Activated gamma-delta T cell treated with anti-CD3 and anti-CD28 coated beads, Interleukin-2, amount 50 U/mL, for 16 hours (primary cell): ENCODE measurements at places on chromosomes 2 and 18.

DNA sequence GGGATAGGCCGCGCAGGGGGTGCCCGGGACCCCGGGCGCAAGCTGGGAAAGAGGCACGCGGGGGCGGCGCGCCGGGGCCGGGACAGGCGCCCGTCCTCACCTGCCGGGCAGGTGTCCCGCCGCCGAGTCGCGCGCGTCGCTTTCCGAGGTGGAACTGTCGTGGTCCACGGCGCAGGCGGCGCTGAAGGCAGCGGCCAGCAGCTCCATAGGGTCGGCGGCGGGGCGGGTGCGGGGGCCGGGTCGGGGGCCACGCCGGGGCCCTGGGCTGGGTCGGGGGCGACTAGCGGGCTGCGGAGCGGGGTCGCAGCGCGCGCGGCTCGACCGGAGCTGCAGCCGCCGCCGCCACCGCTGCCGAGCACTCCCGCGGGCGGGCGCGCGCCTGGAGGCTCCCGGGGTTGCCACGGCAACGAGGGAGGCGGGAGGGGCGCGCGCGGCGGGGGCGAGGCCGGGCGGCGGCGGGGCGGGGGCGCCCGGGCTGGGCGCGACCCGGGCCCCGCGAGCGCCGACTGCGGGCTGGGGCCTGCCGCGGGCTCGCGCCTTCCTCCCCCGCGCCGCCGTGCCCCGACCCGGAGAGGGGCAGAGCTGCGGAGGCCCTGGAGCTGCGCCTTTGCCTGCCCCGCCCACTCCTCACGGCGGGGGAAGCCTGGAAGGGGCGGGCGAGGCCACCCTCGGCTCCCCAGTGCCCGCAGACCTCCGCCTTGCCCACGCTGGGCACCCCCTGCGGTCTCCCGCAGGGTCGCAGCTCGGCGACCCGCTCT lies 57.9 kb downstream of the SNORC start:
- DNase-seq = no peak

DNA sequence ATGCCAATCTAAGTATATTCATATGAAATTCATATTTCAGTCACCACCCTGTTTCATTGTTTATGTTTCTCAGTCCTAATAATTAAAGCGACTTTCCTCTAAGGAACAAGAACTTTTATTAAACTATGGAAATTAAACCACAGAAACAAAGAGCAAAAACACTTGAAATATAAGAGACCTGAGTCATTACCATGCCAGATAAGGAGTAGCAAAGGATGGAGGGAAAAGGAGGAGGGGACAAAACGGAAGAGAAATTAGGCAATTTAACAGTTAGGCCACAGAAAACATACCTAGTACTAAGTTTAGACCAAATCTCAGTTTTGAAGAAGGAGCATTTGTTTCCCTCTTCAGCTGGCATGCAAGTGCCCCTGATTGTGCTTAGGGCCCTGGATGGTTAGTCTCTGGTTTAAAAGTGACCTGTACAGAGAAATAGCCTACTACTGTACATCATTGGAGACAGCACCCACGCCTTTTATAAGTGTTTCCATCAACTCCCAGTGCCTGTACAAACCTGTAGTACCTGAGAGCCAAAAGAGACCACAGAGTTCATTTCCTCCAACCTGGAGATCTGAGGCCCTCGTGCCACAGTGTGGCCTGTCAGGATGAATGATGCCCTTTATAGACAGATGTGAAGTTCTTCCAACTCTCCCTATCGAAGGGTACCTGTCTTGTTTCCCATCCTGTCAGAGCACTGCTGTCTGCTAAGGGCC lies 74.5 kb downstream of the SPATS2L start:
- DNase-seq = no peak

DNA sequence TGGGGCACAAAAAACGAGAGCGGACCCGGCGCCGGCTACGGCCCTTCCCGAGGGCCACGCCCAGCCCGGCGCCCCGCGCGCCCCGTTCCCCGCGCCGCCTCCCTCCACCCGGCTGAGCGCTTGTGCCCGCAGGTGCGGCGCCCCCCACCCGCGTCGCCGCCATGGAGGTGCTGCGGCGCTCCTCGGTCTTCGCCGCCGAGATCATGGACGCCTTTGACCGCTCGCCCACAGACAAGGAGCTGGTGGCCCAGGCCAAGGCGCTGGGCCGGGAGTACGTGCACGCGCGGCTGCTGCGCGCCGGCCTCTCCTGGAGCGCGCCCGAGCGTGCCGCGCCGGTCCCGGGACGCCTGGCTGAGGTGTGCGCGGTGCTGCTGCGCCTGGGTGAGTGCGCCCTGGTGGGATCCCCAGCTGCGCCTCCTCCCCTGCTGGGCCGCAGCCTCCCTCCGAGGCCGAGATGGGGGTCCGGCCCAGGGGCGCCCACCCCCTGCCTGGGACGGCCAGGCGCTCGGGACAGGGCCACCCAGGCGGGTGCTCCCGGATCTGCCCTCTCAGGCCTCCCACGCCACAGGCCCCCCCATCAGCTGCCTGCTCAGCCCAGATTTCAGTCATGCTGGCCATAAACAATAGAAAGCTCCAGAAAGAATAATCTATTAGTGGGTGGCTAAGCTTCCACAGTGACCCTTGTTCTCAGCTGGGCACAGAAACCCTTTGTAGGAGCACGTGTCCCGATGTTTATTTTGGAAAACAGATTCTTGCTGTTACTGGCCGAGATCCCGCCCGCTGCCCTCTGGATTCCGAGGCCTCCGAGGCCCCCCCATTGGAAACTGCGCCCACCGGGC lies 997 bp downstream of the BOK start:
- no peak for DNase-seq

GRCh38 chr2:179817181-179817841 lies 44.1 kb downstream of the ZNF385B start:
- DNase-seq = no peak

DNA sequence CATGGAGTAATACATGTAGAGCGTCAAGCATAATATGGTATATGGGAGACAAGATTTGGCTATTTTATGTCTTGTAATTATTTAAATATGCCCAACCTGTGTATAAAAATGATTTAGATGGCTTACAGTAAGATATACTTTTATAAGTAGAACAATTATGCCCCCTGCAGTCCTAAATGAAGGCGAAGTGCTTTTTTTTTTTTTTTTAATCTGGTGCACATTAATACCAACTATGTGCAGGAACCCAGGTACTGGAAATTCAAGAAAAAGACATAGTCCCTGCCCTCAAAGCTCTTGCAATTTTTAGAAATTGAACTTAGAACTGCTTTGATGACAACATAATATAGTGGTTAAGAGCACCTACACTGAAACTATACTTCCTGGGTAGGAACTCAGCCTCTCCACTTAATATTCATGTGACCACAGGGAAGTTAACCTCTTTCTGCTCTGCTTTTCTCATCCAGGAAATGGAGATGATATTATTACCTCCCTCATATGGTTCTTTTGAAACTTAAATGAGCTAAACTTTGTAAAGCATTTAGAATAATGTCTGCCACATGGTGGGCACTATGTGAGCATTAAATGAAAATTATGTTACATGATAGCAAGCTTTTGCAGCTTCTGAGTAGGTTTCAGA lies 38.1 kb downstream of the AFTPH start:
- DNase-seq = no peak

- no peak for DNase-seq
Measured at GRCh38 chr2:126766969-126767296, 111.0 kb downstream of the GYPC start.

- DNase-seq = no peak
Measured at GRCh38 chr18:11839556-11839955, 11.7 kb upstream of the CHMP1B start.

DNA sequence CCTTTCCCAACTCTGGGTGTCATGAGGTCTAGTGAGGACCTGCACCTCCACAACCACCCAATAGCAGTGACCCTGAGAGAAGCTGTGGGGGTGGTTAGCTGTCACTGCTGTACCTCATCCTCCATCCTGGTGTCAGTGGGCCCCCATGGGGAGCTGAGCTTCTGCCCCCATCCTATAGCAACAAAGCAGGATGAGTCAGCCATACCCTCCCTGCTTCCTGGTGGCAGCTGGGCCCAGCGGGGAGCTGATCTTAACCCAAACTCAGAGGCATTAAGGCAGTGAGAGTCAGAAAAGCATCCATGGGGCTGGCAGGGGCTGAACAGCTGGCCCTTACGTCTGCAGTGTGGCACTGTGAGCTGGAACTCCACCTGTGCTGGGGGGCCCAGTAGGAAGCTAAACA lies 247.8 kb upstream of the HDAC4 start:
- no peak for DNase-seq

DNA sequence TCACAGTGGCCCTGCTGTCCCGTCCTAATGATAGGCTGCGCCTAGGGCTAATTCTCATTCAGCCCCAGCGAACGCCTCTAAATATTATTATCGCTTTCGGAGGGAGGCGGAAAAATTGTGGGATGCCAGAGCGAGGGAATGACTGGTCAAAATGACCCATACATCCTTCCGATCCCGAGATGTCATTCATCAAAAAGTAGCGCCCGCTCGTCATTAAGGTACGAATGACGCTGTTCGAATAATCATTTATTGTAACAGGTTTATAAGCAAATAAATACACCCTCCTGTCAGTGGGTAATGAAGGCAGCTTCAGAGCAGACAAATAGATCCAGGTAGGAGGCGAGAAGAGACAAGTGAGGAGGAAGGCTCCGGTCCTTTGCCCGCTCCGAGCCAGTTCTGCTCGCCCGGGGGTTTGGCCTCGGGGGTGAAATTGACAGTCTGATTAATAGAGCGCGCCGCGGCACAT lies at the start of gene EVX2:
TSS of gene EVX2 (minus strand) at position 167 of the 466 bp plus-strand sequence. CDS start 186 bp downstream, outside the sequence.
- DNase-seq = no peak

GRCh38 chr2:19337202-19337601 lies 21.2 kb downstream of the OSR1 start:
- DNase-seq = no peak

- no peak for DNase-seq
Measured at GRCh38 chr2:218026676-218027425, 24.1 kb upstream of the TNS1 start.

- no peak for DNase-seq
Measured at GRCh38 chr2:48395658-48396057, 134.3 kb upstream of the STON1 start.

GRCh38 chr18:75208155-75208835 lies 644 bp downstream of the PTGR3 start:
- DNase-seq = no peak
